DMS53 (cell line): ENCODE measurements at places on chromosomes 6 and 20.

DNA sequence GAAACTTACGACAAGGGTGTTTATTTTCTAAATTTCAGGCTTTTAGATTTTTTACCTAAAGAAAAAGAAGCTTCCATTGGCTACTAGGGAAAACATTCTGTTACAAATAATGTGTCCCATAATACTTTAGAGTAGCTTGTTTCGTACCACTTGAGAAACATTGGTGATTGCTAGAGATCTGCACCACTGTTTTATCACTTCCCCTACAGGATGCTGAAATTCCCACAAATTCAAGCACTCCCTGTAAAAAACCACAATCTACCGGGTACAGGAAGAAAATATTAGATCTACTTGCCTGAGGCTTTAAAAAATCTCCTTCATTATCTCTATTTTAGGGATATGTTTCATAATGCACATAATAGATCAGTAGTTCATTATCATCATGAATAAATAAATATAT is 29.9 kb downstream of the SEL1L2 start:
- no peak for DNase-seq

GRCh38 chr6:137919837-137920730 is 53.0 kb downstream of the TNFAIP3 start:
- DNase-seq = no peak

DNA sequence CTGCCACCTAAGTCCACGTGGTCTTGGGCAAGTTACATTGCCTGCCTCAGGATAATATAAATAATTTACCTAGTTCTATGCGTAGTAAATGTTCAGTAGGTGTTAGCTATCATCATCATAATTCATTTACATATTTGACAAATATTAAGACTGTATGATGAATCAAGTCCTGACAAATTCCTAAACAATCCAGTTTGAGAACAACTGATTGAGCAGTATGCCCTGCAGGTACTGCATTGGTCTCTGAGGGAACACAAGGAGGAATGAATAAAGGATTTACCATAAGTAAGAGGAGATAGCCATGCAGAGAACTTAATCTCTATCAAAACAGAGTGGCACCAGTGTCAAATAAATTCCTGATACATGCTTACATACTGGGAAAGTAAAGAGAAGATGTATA is 70.4 kb downstream of the SAMD5 start:
- no peak for DNase-seq

DNA sequence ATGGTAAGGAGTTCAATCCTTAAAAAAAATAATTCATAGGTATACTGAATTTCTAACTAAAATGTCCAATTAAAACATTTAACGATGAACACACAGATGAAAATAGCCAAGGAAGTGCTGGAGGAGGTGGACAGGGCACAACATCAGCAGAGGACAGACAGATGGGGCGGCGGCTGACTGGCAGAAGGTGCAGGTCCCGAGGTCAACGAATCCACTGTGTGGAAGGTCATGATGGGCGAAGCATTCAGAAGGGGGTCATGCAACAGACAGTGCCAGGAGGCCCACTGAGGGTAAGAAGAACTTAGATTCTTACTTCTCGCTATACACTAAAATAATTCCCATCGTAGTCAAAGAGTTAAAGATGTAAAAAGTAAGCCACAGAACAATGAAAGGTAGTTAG is 34.2 kb upstream of the FRMD1 start:
- no peak for DNase-seq

DNA sequence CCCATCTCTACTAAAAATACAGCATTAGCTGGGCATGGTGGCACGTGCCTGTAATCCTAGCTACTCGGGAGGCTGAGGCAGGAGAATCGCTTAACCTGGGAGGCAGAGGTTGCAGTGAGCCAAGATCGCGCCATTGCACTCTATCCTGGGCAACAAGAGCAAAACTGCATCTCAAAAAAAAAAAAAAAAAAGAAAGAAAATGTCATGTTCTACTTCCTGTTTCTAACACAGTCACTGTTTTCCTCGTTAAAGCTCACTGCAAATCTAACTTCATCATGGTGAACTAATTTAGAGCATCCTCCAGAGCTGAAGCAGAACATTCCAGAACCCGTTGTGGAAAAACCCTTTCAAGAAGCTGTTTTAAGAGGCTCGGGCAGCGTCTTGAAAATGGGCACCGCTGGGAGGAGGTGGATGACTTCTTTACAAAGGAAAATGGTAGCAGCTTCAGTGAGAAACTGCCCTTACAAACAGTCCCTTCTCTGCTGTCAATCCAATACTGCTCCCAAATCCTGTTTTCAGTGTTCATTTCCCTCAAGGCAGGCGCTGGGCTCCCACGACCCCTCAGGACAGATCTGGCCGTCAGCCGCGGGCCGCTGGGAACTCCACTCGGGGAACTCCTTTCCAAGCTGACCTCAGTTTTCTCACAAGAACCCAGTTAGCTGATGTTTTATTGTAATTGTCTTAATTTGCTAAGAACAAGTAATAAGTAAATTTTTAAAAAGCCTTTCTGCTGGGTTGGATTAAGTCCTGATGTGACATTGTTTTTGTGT is 12.5 kb downstream of the CTSZ start:
- no peak for DNase-seq

DNA sequence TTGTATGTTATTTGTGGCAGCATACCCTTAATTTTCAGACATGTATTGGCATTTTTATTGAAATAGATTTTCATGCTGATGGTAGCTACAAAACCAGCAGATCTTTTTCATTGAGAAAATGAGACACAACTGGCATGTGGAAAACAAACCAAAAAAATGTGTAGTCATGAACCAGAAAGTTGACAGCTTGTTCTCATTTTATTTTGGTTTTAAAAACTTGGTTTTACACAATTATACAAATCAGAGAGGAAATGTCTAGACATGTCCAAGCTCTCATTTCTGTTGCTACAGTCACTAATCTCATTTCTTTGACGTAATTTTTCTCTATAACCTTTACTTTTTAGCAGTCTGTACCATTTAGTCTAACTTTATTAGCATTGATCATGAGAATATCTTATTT is 85.4 kb downstream of the GRIK2 start:
- DNase-seq = no peak

- DNase-seq = no peak
These were observed 189.4 kb downstream of the FNDC1 start for GRCh38 chr6:159358562-159358961.

- DNase-seq = no peak
These were observed 5.4 kb upstream of the TCF15 start for GRCh38 chr20:615514-615913.

DNA sequence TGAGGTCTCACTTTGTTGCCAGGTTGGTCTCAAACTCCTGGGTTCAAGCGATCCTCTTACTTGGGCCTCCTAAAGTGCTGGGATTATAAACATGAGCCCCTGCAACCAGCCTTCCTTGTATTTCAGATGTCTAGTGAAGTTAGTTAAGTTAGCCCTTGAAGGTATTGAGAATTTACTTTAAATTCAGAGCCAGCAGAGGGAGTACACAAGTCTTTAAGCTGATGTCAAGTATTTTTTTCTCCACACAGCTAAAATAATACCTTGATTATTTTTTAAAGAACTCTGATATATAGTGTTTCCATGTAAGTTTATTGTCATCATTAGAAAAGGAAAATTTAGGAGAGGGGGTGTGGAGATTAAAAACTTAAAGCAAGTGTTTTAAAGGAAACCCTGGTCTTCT is 9.8 kb downstream of the FOXO3 start:
- DNase-seq = no peak

- DNase-seq = peak; percentile 37
These were observed 397.3 kb upstream of the NRSN1 start for GRCh38 chr6:23728707-23729106.

- DNase-seq = no peak
These were observed 5.5 kb downstream of the FAM217B start for GRCh38 chr20:59945731-59946130.

- no peak for DNase-seq
These were observed 171.2 kb upstream of the OLIG3 start for GRCh38 chr6:137665342-137665934.

DNA sequence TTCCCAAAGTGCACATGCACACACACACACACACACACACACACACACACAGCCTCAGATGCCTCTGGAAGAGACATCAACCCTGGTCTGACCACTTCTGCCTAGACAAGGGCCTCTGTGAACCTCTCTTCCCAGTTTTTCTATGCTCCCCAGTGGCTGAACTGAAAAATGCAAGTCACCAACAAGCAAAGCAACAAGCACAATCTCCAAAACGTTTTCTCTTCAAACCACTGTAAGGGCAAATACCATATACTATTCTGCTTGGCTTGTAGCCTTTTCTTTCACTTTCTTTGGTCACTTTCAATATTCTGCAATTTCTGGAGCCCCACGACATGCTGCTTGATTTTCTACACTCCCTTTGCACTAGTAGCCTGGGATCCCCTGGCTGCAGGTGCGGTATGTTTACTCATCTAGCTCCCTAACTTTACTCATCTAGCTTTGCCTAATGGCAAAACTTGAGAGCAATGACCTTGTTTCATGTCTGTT is 121.4 kb upstream of the DST start:
- DNase-seq = peak; percentile 85

DNA sequence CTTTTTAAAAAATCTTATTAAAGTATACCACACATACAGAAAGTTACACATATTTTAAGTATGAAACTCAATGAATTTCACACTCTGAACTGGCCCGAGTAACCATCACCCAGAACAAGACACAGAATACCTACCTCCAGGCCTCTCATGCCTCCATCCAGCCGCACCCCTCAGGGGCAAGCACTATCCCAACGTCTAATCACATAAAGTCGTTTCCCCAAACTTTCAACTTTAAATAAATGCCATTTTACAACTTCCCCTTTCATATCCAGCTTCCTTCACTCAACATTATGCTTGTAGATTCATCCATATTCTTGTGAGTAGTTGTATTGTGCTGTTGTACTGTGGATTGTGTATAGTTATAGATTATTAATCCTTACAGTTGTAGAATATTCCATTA is 539.1 kb downstream of the CD83 start:
- DNase-seq = no peak

- DNase-seq = no peak
These were observed 77.5 kb upstream of the GJE1 start for GRCh38 chr6:142055219-142055618.

DNA sequence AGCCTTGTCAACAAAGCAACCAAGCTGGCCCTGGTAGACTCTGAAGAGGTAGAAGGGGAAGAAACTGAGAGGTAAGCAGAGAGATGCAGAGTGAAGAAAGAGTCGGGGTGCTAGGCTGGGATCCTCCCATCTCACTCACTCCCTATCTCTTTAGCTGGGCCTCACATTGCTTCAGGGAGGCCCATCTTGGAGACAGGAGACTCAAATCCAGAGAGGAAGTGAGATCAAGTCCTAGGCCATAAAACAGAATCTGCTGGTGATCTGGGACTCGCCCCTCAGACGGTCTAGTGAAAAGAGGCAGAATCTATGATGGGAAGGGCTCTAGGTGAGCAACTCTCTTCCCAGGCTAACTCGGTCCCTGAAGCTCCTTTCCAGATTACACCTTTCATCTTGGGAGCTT is 659 bp upstream of the GUCA1B start:
- no peak for DNase-seq

- DNase-seq = no peak
These were observed 14.5 kb upstream of the PCMTD2 start for GRCh38 chr20:64241061-64241460.

GRCh38 chr6:22605736-22606135 is 36.4 kb downstream of the HDGFL1 start:
- no peak for DNase-seq

DNA sequence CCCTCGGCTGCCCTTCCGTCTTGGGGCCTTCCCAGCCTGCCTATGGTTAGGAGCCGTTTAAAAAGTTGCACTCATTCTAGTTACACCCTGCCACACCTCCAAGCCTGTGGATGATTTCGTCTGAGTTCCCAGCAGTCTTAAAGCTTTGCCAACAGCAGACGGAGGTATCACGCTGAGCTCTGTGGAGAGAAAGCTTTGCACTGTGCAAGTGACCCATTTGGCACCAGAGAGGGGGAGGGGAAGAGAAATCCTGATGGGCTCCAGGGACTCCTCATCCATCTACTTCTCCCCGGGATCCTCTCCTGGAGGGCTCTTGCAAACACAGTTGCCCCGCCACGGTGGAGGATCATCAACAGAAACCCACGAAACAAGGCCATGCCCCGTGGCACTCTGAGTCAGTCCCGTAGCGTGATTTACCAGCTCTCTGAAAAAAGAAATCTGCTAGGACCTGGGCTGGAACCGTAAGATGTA is 98.8 kb upstream of the CITED2 start:
- DNase-seq = no peak

DNA sequence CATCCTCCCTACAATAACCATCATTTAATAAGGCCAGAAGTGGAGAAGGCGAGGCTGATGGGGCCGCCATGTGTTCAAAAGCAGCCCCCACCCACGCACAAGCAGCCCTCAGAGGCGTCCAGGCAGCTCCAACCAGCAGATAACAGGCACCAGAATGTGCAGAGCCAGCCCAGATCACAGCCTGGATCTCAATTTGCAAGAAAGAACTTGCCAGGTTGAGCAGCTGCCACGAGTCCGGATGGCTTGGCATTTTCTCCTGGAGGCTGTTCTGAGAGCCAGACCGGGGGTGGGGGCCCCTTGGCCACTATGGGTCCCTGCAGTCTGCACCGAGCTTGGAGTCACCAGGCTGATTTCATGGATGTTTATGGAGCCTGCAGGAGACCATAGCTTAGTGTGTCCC is 338.1 kb downstream of the PREX1 start:
- DNase-seq = no peak

DNA sequence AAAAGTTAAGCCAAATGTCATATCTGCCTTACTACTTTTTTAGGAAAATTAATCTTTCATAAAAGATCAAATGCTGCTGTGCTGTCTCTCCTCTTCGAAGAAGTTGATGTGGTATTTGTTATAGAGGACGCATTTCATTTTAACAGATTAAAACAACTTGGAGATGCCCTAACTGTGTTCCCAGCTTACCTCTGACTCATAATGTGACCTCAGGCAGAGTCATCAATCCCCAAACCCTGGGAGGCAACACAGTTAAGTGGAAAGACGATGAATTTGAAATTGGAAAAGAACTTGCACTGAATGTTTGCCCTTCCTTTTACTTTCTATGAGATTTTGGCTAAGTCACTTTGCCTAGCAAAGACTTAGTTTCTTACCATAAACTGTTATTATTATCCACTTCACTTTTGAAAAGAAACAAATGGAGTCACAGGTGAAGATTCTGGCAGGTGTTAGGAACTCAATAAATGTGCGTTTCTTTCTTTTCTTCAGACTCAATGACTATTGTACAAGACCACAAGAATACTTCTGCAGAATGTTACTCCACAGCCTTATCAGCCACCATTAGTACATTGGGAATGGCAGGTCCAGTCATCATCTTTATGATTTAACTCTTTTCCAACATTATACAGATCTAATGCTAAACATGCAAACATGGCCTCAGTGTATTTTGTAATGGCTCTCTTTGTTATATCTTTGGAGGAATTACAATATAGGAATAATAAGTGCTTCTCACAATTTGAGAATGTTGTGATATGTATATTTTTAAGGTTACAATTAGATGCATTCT is 102.6 kb downstream of the COL21A1 start:
- DNase-seq = no peak

- peak; percentile 57 for DNase-seq
These were observed 198.7 kb downstream of the RIMS1 start for GRCh38 chr6:72084992-72085569.

DNA sequence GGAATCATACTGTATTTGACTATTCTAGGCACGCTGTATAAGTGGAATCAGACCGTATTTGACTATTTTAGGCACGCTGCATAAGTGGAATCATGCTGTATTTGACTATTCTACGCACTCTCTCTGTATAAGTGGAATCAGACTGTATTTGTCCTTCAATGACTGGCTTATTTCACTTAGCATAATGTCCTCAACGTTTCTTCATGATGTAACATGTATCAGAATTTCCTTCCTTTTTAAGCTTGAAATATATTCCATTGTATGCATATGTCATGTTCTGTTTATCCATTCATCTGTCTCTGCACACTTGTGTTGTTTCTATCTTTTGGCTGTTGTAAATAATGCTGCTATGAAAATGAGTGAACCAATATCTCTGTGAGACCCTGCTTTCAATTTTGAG is 5.7 kb downstream of the CCDC170 start:
- DNase-seq = no peak
